ENCODE measurements at places on chromosomes 1 and 21. TPM values are rescaled to one million over a fixed set of nuclear protein-coding genes. Genes with fewer than 3 reads are reported as not detected.

GRCh38 chr1:201309416-201309815 lies 26.1 kb downstream of the PKP1 start:
- DNase-seq, result no peak

DNA sequence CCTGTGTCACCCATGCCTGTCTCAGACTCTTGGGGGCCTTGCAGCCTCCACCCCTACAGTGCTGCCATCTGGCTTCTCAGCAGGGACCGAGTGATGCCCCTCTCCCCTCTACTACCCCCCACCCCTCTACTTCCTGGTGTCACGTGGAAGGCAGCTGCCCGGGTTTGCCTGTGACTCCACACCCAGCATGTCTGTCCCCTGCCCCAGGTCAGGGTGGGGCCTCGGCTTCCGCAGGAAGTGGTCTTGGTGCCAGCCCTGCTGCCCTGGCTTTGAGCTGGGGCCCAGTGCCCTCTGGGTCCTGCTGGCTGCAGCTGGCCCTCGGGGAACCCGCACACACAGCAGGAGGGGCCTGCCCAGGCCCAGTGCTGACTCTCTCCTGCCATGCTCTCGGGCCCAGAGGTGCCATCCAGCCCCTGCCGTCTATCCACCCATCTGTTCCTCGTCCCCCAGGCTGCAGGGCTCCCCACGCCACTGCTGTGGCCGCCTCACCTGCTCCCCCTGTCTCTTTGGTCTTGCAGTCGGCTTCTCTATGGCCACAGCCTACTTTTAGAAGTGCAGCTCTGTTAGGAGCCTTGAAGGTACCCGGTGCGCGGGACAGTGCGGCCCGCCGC lies 24.0 kb downstream of the PLCH2 start:
- no peak for DNase-seq

DNA sequence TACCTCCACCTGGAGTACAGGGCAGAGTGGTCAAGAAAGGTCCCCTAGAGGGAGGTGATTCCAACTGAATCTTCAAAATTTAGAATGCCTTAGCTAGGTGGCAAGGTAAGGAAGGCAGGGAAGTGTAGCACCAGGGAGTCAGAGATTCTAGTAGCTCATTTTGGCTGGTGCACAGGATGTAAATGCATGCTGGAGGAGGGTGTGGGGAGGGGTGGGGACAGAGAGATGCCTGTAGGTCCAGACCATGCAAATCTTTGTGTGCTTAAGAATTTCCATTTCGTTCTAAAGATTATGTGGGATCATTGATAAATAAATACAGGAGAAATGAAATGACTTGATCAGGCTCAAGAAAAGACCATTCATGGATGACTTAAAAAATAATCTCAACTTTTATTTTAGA lies 11.0 kb upstream of the CACHD1 start:
- DNase-seq, result no peak

DNA sequence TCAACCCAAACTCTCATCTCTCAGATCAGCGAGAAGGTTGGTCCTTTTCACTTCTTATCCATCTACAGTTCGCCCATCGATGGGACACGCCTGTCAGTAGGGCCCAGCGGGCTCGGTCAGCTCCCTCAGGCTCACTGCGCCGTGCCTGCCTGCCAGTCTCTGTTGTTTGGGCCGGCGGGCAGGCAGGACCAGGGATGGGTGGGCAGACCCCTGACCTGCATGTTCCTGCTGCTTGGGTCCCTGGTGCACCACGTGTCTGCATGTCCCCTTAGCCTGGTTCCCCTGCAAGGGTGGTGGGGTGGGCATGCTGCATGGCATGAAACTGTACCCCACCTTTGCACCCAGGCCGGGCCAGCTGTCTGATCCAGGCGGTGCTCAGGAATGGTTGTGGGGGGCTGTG lies 52.4 kb downstream of the PTPRF start:
- DNase-seq, result no peak

PADI3 gene
- total RNA-seq, result not detected

GRCh38 chr1:214124915-214125314 lies 137.1 kb downstream of the PROX1 start:
- DNase-seq, result no peak

GRCh38 chr1:215682232-215682631 lies 115.1 kb downstream of the KCTD3 start:
- no peak for DNase-seq

CDC7 gene
- 38.9 TPM for total RNA-seq
